Activated naive CD4-positive, alpha-beta T cell (primary cell): ENCODE measurements at places on chromosomes 2 and 18.

- DNase-seq, result no peak
Observed at GRCh38 chr2:6196449-6196848, 504.3 kb downstream of the SOX11 start.

DNA sequence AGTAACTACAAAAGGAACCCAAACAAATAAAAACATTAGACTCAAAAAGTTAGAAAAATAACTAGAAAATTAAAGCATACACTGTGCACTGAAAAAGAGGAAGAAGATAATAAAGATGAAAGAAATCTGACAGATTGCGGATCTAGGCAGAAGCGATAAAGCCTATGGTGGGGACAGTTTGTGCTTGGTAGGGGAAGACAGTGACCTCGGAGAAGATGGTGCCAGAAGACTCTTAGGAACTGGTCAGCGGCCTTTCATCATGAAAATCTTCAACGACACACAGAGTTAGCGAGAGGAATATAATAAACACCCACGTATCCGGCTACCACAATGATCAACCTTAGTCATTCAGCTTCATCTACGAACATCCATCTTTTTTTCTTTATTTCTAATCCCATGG lies 180.5 kb downstream of the HDAC4 start:
- no peak for DNase-seq

GRCh38 chr2:85132834-85133637 lies at the start of gene TCF7L1:
TSS of gene TCF7L1 (plus strand) at chr2:85133392. CDS start at chr2:85133685, 293 bp downstream.
- no peak for DNase-seq

GRCh38 chr2:60394463-60394862 lies 159.0 kb downstream of the BCL11A start:
- no peak for DNase-seq

- DNase-seq, result no peak
Observed at GRCh38 chr2:56715683-56716082, 531.9 kb downstream of the CCDC85A start.

DNA sequence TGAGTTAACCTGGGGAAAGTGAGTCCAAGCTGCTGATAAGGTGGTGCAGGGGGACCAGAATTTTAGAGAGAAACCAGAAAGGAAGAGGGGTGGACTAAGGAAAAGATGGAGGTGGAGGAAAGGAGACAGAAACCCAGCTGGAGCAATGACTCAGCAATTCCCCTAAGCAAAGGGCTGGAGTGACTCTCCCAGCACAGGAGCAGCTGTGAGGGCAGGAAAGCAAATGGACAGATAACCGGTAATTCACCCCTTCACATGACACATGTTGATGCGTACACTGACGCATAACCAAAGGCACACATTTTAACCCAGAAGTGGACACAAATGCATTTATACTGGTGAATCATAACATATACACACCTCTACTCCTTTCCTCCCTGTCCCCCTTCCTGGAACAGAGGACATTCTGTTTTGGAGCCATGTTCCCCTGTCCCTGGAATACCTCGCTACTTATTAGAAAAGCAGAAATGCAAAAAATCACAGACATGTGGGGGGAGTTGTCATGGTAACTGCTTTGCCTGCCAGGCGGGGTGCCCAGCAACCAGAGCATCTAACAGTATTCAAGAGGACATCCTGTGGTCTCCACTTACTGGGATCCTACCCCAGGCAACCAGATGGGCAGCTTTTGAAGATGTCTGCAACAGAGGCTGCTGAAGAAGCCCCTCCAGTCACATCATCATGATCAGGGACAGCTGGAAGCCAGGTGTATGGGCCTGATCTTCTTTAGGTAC lies 4.7 kb downstream of the CDK5R2 start:
- no peak for DNase-seq

DNA sequence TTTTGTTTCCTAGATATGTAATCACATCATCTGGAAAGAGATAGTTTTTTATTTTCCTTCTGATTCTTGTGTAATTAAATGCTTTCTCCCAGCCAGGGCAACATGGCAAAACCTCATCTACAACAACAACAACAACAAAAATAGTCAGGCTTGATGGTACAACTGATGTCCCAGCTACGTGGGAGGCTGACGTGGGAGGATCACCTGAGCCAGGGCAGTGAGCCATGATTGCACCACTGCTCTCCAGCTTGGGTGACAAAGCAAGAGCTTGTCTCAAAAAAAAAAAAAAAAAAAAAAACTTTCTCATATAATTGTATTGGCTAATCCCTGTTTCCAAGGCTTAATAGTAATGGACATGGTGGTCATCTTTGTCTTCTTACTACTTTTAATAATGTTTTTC lies 26.4 kb upstream of the PGAP1 start:
- no peak for DNase-seq

DNA sequence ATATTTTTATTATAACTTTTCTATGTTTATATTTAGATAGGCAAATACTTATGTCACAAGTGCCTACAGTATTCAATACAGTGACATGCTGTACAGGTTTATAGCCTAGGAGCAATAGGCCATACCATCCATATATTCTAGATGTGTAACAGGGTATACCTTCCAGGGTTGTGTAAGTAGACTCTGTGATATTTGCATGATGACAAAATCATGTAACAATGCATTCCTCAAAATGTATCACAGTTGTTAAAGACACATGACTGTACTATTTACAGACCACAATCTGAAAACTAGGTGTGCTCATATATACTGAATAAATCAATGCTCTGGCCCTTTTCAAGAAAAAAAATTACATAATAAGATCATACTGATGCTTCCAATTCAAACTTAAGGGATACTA lies 433.2 kb upstream of the RGPD4 start:
- no peak for DNase-seq

GRCh38 chr2:98795891-98796676 lies 65.2 kb upstream of the MGAT4A start:
- DNase-seq, result no peak

DNA sequence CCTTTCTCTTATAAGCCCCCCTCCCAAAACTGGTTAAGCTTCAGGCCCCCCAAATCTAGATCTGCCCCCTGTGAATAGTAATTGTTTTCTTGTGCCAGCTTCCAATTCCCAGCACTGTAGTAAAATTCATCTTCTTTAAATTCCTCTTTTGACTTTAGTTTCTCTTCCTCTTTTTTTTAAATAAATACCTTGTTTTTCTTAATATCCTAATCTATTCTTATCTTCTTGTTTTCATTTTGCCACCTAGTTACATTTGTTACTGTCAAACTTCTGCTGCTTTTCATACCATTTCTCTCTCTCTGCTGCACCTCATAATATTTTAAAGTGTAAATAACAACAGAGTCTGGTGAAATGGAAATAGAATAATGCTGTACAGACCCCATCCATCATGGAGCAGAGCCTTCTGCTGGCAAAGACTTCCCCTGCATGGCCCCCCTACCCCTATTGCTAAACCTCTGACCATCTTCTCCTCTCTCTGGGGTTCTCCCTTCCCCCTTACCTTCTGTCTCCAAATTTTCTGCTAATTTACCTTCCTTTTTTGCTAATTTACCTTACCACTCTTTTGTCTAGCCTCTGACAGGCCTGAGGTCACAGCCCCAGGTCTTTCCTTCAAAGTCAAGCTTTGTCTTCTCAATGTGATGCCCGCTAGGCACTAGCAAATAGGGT lies 94.9 kb upstream of the PAPOLG start:
- no peak for DNase-seq

DNA sequence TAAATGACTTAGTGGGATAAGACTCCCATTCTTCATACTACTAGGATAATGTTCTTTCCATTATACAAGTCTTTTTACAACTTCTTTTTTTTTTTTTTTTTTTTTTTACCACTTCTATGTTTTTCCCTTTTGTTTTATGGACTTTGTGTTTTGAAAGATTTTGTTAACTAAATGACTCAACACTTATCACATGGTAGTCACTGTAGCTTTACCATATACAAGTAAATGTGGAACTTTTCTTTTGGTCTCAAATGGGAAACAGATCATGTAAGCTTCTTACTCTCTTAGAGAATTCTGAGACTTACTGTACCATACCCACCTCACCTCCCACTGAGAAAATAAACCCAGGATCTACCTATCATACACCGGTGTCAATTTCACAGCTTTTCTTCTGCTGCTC lies 590.3 kb upstream of the CDH2 start:
- no peak for DNase-seq

- no peak for DNase-seq
Observed at GRCh38 chr2:16691261-16691660, 25.6 kb upstream of the CYRIA start.

GRCh38 chr2:84919885-84920580 lies 14.6 kb downstream of the TMSB10 start:
- DNase-seq, result no peak

GRCh38 chr2:7363906-7364305 lies 446.7 kb downstream of the RNF144A start:
- no peak for DNase-seq

- no peak for DNase-seq
Observed at GRCh38 chr18:59275406-59275949, 2.2 kb upstream of the RAX start.

GRCh38 chr18:38963943-38964660 lies 1398.5 kb upstream of the CELF4 start:
- no peak for DNase-seq

DNA sequence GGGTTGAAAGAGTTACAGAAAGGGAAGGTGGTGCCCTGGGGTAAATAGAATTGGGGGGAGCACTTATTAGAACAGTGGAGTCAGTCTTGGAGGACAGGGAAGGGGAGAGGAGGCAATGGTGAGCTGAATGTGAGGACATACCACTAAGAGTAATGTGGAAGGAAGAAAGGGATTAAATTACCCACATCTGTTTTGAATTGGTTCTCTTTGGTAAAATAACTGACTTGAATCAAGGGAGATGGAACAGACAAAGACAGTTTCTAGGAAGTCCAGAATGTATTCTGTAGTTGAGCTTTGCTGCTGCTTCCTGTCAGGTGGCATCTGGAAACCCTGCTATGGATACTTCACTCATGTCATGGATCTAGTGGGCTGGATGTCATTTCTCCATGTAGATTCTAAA lies 6.7 kb downstream of the SETBP1 start:
- DNase-seq, result no peak

GRCh38 chr2:140892436-140892835 lies 1238.4 kb downstream of the LRP1B start:
- no peak for DNase-seq

GRCh38 chr2:179675435-179675834 lies 186.0 kb downstream of the ZNF385B start:
- no peak for DNase-seq

DNA sequence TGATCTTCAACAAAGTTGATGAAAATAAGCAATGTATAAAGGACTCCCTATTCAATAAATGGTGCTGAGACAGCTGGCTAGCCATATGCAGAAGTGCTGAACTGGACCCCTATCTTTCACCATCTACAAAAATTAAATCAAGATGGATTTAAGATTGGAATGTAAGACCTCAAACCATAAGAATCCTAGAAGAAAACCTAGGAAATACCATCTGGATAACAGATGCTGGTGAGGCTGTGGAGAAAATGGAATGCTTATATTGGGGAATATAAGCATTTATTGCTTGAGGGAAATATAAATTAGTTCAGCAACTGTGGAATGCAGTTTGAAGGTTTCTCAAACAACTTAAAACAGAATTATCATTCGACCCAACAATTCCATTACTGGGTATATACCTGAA lies 89.6 kb downstream of the GCA start:
- DNase-seq, result no peak

GRCh38 chr2:112481528-112482233 lies at the start of gene TTL:
TSS of gene TTL (plus strand) at chr2:112482156. CDS start at chr2:112482345, 189 bp downstream.
- DNase-seq, result peak; percentile 36

DNA sequence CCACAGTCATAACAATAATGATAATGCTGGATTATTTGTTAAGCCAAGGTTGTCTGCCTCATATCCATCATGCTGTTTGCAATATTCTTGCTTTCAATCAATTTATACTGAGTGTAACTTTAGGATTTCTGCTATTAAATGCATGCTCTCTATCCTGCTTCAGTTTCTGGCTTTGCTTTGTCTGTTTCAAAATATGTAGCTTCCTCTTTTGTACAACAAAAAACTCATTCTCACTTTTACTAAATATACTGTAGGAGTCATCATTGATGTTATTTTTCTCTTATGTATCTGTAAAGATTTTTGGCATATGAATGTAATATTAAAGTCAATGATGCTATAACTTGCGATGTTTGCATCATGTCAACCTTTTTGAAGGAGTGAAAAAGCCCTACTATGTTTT lies 149.3 kb downstream of the GPD2 start:
- DNase-seq, result no peak

DNA sequence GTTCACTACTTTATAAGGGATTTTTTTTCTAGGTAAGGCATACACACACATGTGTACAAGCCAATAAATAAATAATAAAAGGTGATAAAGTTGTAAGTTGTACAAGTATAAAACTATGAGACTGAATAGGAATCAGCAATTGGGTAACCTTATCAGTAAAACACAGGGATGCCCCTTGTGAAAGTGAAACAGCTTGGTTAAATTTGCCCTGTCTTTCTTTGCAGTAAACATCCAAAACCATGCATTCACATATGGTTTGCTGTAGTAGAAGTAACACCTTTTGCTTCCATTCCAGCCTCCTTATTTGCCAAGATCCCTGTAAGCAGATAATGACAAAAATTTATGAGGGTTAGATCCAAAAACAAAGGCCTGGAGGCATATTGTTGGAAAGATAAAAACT lies 44.3 kb upstream of the NEUROD1 start:
- DNase-seq, result no peak

DNA sequence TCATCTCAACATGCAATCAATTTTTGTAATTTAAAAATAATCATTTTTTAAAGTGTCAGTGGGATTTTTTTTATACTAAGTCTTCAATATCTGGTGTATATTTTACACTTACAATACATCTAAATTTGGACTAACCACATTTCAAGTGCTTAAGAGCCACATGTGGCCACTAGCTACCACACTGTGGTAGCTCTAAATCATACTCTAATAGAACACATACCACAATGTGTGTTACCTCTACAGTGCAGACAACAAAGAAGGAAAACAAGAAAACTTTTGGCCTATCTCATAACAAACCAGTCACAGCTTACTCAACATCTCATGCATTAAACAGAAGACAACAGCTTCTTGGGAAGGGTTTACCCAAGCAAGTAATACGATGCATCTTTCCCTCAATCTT lies 24.5 kb downstream of the PIAS2 start:
- no peak for DNase-seq

DNA sequence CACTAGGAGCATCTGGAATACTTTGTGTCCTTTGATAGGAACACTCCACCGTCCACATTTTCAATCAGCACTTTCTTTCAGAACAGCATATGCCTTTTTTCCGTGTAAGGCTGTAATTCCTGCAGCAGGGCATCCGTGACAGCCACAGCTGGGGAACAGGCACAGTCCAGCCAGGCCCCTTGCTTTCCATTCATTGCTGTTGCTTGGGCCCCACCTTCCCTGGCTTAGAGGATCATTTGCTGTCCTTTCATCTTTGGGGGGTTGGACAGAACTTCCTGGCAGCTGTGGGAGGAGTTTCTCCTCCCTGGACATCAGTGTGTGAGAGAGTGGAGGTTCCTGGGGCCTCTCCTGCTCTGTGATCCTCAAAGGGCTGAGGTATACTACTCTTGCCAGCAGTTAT lies 49.7 kb upstream of the ITM2C start:
- DNase-seq, result no peak

- DNase-seq, result no peak
Observed at GRCh38 chr2:230600881-230601280, 111.8 kb upstream of the CAB39 start.
